ENCODE measurements at places on chromosomes 3 and 15.
A peak's percentile ranks its signal among the peaks of the same experiment; 100 is the strongest.

DNA sequence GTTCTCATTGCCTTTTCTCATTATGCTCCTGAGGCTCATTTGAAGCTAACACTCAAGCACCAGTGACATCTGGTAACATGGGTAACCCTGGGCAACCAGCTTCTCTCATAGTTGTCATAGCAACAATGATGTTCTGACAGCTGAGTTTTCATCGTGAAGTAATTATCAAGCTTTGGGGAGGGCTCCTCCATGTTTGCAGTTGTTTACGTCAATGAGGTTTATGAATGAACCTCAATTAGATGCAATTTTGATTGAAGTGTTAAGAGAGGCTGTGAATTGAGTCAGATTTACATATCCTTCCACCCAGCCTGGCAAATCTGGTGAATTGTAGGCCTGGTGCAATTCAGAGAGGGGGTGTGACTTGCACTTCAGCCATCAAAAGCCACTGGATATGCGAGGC is 119.3 kb upstream of the CHD2 start:
- DNase-seq, result no peak

- DNase-seq, result no peak
These were observed 172.2 kb upstream of the STRIT1 start for GRCh38 chr3:155465664-155466063.

DNA sequence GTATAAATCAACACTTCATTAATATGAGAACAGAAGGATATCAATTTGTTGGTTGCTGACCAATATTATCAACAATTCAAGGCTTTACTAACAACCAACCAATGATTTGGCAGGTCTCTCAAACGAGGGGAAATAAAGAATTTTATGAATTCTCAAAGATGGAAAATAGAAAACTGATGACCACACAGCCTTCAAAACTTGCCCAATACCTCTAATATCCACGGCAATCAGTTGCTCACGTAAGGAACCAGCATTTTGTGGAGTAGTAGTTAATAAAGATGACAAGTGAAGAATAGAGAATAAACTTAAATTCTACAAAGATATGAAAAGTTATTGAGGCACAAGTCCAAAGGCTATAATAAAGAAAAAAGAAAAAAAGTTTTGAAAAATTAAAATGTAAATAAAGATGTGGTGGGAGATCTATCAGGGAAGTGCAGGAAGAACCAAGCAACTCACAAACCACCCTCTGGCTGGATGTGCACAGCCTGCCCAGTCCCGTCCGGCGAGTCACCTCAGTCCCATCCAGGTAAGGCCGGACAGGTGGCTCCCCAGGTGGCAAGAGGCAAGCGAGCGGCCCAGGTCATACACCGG is 808 bp downstream of the GK5 start:
- DNase-seq, result no peak

- no peak for DNase-seq
These were observed 5.2 kb downstream of the WNT5A start for GRCh38 chr3:55481744-55482495.

- DNase-seq, result peak; percentile 2
These were observed 51.5 kb upstream of the GSK3B start for GRCh38 chr3:120145542-120146285.

GRCh38 chr3:49900491-49901153 is 3.1 kb downstream of the MST1R start:
- DNase-seq, result no peak

GRCh38 chr3:62134061-62134496 is 239.3 kb downstream of the FEZF2 start:
- DNase-seq, result no peak

DNA sequence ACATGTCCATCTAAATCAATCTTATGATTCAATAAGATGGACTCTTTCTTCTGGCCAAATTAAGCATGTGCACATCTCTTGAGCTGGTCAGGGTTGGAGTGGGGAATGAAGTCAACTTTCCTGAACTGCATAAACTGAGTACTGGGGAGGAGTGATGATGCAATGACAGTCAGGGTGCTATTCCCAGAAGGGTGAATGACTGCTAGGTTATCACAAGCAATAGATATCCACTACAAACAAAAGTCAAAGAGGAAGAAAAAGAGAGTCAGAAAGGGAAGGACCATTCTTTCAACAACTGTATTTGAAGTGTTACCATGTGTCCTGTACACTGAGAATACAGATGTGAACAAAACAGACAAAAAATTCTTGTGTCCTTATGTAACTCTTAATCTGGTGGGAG is 70.0 kb downstream of the ALCAM start:
- DNase-seq, result no peak

GRCh38 chr3:107857854-107858253 is 233.0 kb downstream of the CD47 start:
- DNase-seq, result no peak

DNA sequence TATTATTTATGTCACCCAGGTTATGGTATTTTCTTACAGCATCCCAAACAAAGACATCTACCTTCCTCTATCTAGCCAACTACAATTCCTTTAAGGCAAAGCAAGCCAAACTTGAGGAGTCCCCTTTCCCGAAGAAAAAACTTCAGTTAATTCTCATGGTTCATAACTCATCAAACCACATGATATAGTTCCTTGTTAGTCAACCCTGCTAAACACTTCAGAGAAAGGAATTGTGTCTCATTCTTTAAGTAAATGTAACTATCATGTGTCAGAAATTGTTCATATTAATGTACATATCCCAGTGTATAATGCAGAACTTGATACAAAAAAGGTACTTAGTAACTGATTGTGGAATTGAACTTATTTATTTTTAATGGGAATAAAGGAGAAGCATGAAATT is 44.4 kb downstream of the ST3GAL6 start:
- DNase-seq, result no peak

DNA sequence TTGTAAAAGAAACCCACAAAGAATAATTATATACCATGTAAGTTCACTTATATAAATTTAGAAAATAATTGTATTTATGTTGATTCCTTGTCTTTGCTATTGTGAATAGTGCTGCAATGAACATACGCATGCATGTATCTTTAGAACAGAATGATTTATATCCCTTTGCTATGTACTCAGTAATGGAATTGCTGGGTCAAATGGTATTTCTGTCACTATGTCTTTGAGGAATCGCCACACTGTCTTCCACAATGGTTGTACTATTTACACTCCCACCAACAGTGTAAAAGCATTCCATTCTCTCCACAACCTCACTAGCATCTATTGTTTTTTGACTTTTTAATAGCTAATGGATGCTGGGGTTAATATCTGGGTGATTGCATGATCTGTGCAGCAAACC is 149.4 kb upstream of the CNTN3 start:
- no peak for DNase-seq

DNA sequence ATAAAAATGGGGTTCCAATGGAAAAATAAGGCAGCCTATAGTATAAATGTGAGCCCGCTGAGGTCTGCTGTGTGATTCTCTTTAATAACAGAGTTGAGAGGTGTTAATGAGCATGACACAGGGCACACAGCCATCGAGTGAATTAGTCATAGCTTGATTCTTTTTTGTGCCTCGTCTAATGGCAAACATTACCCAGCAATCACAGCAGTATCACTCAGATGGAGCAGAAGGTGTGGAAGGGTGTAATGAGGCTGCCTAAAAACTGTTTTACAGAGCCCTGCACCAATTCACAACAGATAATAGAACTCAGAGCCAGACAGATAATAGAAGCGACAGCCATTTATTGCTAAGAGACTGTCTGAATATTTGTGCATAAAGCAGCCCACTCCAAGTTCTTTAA is 178.6 kb upstream of the TPRG1 start:
- no peak for DNase-seq

GRCh38 chr3:98540346-98540745 is 8.6 kb downstream of the GPR15 start:
- DNase-seq, result no peak

DNA sequence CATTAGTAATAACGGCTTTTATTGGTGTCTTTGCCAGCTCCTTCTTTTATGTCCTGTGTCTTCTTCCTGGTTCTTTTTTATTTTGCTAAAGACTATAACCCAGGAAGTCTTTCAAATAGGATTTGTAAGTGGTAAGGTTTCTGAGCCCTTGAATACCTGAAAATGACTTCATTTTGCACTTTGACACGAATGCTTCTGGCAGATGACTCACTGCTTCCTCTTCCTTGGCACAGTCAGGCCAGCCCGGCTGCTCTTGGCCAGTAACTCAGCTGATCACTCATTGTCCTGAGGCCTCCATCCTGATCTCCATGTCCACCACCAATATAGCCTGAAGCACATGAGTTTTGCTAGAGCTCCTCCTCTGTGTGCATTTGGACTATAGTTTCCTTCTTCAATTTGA is 48.7 kb upstream of the NR2E3 start:
- DNase-seq, result no peak

GRCh38 chr3:52756141-52756540 is 14.6 kb downstream of the NEK4 start:
- no peak for DNase-seq

DNA sequence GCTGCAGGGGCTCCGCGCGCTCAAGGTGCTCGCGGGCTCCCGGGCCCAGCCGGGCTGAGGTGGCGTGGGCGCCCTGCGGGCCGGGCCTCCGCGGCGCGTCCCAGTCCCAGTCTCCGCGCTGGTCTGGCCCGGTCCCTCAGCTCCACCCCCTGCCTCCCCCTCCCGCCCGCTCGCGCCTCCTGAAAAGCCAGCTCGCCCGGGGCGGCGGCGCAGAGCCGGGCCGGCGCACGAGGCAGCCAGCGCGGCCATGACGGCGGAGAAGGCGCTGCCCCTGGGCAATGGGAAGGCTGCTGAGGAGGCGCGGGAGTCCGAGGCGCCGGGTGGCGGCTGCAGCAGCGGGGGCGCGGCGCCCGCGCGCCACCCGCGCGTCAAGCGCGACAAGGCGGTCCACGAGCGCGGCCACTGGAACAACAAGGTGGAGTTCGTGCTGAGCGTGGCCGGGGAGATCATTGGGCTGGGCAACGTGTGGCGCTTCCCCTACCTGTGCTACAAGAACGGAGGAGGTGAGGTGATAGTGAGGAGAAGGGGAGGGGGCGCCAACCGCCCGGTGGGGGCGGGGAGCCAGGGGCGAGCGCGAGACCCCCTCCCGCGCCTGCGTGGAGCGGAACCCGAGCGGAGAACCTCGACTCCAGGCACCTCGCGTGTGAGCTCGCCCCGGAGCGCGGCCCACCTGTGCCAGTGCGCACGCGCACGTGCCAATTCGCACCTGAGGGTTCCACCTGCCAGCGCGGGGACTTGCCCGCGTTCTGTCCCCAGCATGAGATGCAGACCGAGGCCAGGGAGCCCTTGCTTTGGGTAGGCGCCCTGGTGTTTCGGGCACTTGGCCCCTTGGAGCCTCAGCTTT is at the start of gene SLC6A11:
SLC6A11 (plus strand) TSS at position 210 of the 844 bp plus-strand sequence; CDS start at position 248, 38 bp downstream.
- no peak for DNase-seq

GRCh38 chr3:189911001-189911400 is 209.7 kb downstream of the P3H2 start:
- DNase-seq, result no peak

GRCh38 chr3:172283841-172284357 is 164.4 kb downstream of the GHSR start:
- no peak for DNase-seq

DNA sequence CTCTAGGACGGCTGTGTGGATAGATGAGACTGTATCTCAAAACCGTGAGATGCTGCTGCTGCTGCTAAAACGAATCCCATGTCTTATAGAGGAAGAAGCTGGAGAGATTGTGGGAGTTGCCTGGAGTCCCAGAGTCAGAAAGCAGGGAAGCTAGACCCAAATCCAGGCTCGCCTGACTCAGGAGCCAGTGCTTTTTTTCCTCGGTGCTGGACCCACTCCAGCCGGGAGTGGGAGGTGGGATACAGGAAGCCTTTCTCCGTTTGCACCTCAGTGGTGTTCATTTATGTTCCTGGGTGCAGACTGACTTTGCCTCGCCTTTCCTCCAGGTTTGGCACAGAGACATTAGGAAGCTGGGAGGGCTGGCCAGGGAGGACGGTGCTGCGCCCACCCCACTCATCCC is 150.9 kb upstream of the LINGO1 start:
- DNase-seq, result no peak

- DNase-seq, result no peak
These were observed 29.6 kb downstream of the FGF7 start for GRCh38 chr15:49452595-49452994.

GRCh38 chr15:28243399-28243798 is 78.6 kb downstream of the HERC2 start:
- DNase-seq, result no peak

DNA sequence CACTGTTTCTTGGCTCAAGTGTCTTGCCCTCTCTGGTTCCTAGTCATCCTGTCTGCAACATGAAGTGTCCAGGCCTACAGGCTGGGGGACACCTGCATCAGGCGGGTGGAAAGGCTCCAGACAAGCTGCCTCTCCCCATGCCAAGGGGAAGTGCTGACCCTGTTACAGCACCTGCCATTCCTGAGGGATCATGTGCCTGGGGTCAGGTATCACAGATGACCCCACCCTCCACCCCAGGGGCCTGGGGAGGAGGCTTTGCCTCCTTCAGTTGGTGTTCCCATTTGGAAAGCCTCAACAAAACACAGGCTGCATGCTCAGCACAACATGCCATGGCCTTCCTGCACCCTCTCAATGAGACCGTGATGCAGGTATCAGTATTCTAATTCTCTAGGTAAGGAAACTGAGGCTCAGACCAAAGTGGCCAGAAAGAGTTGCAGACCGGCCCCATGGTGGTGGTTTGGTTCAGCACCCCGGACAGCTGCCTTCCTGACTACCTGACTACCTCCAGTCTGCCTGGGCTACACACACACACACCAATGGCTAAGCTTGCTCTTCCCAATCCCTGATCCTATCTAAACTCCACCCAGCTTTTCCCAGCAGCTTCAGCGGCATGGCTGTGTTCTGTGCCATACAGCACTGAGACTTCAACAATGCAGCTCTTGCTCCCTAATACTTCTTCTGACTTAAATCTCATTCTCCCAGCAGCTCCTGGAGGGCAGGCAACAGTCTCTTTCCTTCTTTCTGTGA is 69.7 kb upstream of the LINGO1 start:
- no peak for DNase-seq

GRCh38 chr3:176798680-176799079 is 398.6 kb downstream of the TBL1XR1 start:
- DNase-seq, result no peak

DNA sequence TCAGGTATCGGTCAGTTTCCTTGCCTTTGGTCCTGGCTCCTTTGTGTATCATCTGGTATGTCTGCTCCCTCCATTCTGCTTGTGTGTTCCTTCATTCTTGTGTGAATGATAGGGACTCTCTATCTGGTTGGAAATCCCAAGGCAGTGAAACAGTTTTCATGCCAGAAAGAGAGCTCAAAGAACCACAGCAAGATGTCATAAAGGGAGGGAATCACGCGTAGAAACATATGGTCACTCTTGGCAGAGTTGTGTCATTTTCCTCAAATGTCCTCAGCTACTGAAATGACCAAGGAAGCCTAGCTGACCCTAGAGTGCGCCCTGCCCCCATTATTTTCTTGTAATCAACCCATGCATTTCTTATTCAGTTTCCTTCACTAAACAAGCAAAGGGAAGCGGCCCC is 48.0 kb downstream of the RASGRP1 start:
- DNase-seq, result no peak

GRCh38 chr3:175914785-175915184 is 1055.7 kb downstream of the NAALADL2 start:
- no peak for DNase-seq

DNA sequence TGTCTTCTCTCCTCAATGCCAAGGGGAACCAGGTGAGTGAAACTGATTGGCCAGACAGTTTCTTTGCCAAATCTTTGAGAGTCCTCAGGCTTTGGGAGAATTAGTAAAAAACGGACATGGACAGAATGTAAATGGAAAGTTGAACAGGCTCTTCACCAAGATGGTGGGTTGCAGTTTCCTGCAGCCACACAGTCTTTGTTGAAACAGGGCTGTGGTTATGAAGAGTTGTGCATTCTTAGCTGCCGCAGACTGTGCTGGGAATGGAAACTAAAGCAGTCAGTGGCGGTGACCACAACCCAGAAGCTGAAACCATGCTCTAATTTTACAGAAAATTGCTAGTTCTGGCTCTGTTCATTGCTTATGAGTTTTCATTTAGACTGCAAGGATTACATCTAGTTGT is 42.1 kb upstream of the TASOR start:
- peak; percentile 22 for DNase-seq
